ENCODE measurements at places on chromosomes 3 and 15.

- DNase-seq = no peak
Observed at GRCh38 chr3:125220183-125220582, 7.6 kb upstream of the SLC12A8 start.

DNA sequence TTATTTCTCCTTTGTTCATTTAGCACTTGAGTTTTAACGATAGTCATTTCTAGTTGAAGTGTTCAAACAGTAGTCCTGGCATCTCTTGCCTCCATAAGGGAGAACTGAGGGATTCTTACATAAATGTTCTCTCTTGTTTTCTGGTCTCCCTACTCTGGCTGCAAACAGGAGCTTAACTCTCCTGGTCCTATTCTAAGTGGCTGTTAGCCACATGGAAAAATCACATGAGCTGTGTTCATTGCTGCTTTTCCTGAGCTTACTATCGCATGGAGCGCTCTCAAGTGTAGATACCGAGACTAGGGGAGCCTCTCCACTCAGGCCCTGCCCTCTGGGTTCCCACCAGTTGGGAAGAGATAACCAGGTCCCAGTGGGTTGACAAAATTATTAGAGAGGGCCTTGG, 403.1 kb upstream of the TPM1 start:
- DNase-seq = no peak

- DNase-seq = no peak
Observed at GRCh38 chr3:197828-198491, 1.4 kb downstream of the CHL1 start.

DNA sequence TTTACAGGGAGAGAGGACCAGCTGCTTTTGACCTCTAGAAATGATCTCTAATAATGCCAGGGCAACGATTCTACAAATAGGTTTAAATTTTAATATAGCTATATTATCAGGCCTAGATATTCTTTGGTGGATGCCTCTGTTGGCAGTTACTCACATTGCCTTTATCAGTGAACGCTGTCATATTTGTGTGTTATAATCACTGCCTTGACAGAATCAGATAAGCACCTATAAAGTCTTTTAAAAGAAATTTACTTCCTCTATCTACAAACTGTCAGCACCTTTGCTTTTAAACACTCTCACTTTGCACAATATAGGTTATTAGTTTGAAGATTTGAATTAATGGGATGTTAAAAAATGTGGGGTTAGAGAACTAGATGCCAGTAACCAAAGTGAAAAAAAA, 324.1 kb downstream of the ZIC1 start:
- no peak for DNase-seq
